ENCODE measurements at places on chromosomes 12 and 14.
A peak's percentile ranks its signal among the peaks of the same experiment; 100 is the strongest.

DNA sequence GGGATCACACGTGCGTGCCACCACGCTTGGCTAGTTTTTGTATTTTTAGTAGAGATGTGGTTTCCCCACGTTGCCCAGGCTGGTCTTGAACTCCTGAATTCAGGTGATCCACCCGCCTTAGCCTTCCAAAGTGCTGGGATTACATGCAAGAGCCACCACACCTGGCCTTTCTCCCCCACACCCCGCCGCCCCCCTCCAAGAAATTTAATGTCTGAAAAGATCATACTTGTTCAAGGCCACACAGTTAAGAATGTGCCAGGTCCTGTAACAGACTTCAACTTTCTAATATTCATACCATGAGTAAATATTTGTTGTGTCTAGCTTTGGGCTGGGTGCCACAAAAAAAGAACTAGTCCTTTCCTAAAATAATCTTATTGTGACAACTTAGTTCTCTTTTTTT lies 9.1 kb downstream of the GATC start:
- no peak for DNase-seq

GRCh38 chr12:131860472-131861260 lies 32.5 kb downstream of the MMP17 start:
- no peak for DNase-seq

- DNase-seq = no peak
These were observed 115.2 kb downstream of the ITPR2 start for GRCh38 chr12:26717757-26718156.

- DNase-seq = no peak
These were observed 34.5 kb downstream of the HMGA2 start for GRCh38 chr12:65858831-65859230.

DNA sequence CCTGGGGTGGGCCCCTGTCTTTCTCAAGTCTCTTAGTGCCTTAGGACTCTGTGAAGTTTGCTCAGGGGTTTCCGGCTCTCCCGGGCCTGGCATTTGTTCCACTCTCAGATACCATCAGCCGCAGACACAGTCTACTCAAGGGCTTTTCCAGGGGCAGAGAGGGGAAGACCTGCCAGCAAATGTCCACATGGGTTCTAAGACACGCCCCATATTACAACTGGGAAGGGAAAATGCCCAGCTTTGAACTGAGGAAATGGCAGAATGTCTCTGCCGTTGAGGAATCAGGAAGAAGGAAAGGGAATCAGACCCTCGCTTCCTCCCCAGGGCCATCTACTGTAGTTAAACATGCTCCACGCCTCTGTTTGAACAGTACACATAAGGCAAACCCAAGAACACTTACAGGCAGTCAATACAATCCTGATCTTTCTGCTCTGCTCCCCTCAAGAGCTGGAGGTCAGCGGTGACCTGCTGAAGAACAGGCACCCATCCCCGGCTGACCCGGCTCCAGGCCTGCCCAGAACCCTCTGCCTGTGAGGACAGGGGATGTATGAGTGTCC lies 7.9 kb downstream of the CCDC85C start:
- DNase-seq = no peak

GRCh38 chr12:123363740-123364531 lies 711 bp downstream of the SBNO1 start:
- peak; percentile 8 for DNase-seq

GRCh38 chr12:106020736-106021135 lies 118.0 kb downstream of the NUAK1 start:
- DNase-seq = no peak

GRCh38 chr14:94562022-94562421 lies 780 bp downstream of the SERPINA4 start:
- DNase-seq = no peak

- DNase-seq = no peak
These were observed 12.2 kb downstream of the NELL2 start for GRCh38 chr12:44863867-44864266.

DNA sequence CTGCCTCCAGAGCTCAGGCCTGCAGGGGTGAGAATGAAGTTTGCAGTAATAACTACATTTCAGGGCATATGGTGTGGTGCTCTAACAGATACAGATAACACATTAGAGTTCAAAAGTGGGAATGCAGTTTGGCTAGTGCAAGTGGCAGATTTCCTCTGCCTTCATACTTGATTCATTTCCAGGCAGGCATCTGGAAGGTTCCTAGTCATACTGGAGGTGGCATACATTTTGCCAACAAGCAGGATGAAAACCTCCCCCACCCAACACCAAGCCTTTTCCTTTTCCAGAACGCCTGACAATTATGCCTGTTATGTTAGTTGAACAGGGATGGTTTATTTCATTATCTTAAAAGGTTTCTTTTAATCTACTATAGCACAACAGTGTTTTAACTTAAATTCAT lies 24.3 kb downstream of the VTI1B start:
- no peak for DNase-seq

DNA sequence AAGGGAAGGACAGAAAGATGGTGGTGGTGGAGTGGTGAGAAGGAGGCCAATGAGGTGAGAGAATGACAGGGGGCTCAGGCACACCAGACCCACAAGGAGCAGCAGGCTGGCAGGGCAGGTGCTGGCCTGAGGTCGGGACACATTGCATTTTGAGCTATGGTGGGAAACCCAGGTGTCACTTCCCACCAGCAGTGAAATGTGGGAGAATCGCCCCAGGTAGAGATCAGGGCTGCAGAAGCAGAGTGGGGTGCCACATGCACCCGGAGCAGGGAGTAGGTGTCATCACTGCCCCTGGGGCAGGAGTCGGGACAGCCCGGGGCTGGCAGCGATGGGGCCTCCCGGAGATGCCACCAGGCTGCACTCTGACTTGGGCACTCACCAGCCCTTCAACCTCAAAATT lies 315.8 kb downstream of the BCL11B start:
- no peak for DNase-seq

- DNase-seq = no peak
These were observed 32.0 kb downstream of the MYL2 start for GRCh38 chr12:110888256-110888991.

DNA sequence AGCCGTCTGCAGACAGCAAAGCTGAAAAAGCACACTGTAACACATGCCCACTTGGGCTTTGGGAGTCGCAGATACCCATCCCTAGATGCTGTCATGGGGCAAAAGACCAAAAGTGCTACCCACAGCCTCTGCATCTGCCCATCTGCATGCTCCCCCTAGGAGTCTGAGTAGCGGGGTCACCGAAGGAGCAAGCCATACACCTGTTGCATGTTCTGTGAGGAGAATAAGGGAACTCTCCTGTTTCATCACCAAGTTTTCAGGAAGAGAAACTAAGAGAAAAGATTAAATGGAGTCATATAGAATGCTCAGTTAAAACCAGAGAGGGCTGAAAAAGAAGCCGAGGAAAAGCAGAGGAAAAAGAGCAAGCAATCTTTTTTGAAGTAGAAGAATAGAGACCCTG lies 13.7 kb upstream of the ST8SIA1 start:
- DNase-seq = no peak

GRCh38 chr14:68940614-68941185 lies 38.4 kb downstream of the ACTN1 start:
- DNase-seq = no peak

- DNase-seq = no peak
These were observed 54.0 kb upstream of the PDE3A start for GRCh38 chr12:20314328-20314727.

DNA sequence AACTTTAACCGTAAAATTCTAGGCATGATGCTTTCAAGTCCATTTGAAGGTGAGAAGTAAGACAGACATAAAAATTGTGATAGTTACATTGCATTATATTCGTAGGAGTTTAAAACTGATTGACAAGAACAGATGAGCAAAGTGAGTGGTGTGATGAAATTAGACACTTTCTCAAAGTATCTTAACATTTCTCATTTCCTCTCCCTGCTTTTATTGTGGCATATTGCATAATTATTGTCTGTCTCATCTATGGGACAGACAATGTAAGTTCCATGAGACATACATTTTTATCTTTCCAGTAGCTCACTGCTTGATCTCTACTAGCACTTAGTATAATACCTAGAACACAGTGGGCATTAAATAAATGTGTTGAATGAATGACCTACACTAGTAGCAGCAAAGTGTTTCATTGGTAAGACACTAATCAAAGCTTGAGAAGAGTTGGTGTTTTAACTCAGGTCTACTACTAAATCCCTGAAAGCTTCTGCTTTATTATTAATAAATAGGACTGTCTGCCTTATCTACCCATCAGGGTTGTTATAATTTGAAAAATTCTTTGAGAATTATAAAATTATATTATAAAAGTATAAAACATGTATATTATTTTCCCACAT lies 19.0 kb downstream of the A2M start:
- no peak for DNase-seq

DNA sequence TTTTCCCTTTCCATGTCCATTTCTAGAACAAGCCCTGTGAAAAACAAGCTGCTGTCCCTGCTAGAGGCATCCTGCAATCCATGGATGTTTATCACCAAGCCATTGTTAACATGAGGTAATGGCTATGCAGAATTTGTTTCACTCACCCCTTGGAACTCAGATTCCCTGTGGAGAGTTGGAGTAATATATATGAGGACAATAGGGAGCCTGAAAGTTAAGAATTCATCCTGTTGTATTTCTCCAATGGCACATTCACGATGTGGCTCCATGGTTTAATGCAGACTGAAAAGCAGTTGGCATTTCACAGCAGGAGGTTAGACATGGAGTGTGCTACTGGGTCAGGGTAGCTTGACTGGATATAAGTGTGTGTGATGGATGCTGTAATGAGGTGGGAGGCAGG lies 32.4 kb downstream of the GPR65 start:
- DNase-seq = no peak

DNA sequence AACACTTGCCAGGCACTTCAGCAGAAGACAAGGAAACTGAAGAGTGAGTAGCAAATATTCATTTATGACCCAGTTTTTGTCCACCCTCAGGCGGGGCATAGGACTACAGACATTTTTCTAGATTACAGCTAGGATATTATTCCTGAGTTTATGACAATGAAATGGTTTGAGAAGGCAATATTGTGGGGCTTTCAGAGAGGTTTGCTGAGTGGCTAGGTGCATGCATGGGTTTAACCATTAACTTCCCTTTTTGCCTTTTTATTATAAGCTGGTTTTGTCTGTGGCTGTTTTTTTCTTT lies 104.0 kb upstream of the BCAT1 start:
- DNase-seq = no peak

- DNase-seq = no peak
These were observed 1.9 kb downstream of the NTN4 start for GRCh38 chr12:95788637-95789036.

DNA sequence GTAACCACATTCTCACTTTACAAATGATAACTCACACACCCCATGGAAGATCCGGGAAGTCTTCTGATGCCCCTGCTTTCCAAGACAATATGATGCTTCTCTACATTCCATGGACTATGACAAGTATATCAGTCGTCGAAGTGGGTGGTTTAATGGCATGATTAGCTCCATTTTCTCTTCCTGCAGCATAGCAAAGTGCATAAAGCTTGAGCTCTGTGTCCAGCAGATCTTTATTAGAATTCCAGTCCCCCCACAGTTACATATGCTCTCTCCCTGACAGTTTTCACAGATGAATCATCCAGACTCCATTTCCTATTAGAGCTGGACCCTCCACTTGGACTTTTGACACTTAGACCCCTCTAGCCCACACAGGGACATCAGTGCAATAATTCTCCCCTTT lies 174.9 kb downstream of the BCAT1 start:
- no peak for DNase-seq

DNA sequence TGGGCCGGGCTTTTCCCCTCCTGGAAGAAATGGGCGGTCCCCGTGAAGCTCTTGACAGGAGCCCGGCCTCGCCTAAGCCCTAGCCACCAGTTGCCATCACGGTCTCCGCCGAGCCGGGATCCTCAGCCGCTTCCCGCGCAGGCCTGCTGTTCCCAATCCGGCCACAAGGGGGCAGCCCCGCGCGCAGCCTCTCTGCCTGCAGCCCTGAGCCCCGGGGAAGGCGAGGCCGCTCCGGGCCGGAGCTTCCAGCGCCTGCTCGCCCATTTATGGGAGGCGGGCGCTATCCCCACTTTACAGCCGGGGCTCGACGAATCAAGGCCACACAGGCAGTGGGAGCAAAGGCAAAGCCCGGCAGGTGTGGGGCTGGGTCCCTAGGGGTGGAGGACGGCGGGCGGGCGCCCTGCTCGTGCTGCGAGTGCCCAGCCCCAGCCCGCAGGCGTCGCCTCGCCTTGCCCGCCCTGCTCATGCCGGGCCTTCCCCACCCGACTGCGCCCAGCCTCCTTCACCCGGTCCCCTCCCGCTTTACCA lies 61.5 kb downstream of the LGMN start:
- peak; percentile 44 for DNase-seq

DNA sequence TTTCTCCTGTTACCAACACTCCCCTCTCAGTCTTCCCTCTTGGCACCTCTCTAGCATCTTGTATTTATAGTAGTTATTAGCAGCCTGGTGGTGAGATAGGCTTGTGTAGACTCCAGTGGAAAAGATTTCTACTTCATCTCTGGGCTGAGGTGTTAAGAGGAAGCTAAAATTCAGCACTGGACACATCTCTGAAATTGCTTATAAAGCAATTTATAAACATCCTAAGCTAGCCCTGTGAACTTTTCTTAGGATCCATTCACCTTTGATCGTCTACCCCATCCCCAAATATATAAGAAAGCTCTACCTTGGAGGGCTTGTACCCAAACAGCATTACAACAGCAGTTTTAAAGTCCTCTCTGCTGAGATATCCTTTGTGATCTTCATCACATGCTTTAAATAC lies 928 bp downstream of the EFCAB11 start:
- no peak for DNase-seq

DNA sequence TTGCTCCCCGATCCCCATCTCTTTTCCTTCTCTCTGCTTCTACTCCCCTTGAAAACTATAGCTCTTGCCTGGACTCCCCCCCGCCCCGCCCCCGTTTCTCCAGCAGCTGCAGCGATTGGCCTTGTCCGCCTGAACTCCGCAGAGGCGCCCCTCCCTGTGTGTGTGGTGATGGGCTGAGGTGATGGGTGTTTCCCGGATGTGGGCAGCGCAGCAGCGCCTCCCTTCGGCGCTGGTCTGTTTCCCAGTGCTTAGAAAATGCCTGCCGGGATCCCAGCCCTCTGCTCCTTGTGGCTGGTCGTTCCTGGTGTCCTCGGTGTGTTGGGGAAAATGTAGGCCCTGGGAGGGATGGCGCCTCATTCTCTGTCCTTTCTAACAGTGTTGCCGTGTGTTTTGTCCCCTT lies 43.3 kb downstream of the GALNT8 start:
- DNase-seq = no peak

GRCh38 chr14:61287196-61287595 lies 6.1 kb upstream of the TMEM30B start:
- DNase-seq = no peak

DNA sequence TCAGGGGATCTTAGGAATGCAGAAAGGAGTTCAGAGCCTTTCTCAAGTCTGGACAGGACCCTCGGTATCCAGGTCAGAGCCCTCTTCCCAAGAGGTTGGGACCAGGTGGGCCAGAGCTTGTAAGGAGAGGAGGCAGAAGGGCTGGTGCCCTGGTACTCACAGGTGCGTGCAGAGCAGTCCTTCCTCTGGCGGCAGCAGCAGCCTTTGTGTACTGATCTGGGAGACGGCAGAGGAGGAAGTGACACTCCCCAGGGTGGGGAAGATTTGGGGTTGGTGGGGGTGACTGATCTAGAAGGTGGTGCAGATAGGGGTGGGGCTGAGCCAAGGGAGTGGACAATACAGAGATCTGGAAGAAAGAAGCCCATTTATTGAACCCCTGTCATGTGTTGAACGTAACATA lies at the start of gene ITGB7:
ITGB7 (minus strand) TSS at position 210 of the 400 bp plus-strand sequence. CDS start 6,808 bp downstream, outside the sequence.
- DNase-seq = peak; percentile 49

GRCh38 chr14:65471038-65471878 lies 58.7 kb downstream of the FUT8 start:
- no peak for DNase-seq

All from activated T-cell treated with anti-CD3 and anti-CD28 coated beads for 4 hours (primary cell).